ENCODE measurements at places on chromosomes 6 and 20.

- DNase-seq, result no peak
These were observed 174.9 kb upstream of the THBS2 start for GRCh38 chr6:169428532-169428931.

DNA sequence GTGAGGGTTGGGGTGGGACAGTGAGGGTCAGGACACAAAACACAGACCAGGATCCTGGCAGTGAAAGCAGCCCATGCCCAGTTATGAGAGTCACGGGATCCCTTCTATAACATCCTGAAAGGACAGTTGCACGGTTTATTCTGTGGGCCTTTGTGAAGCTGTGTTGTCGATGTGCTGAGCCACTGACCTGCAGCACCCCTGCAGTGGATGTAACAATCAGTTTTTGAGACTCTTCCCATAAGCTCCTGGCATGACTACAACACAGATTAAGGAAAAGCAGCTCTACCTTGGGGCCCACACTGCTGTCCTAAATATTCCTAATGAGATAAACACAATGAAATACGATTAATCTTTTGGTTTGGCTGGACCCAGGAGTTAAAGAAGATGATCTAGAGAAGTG, 3.7 kb downstream of the PYGB start:
- DNase-seq, result no peak

DNA sequence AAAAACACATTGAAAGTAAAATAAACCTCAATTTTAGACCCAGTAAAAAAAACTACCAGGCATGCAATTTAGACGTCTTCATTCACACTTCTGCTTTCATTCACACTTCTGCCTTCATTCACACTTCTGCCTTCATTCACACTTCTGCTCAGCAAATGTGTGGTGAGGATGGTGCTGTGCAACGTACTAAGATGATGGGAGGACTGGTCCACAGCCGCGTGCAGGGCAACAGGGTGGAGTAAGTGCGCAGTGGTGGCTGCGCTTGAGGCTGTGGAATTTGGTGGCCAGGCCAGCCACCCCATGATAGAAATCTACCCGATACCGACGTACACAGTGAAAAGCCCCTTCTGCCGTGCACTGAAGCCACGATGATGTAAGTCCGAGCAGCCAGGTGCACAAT, 114.3 kb upstream of the CD93 start:
- no peak for DNase-seq

DNA sequence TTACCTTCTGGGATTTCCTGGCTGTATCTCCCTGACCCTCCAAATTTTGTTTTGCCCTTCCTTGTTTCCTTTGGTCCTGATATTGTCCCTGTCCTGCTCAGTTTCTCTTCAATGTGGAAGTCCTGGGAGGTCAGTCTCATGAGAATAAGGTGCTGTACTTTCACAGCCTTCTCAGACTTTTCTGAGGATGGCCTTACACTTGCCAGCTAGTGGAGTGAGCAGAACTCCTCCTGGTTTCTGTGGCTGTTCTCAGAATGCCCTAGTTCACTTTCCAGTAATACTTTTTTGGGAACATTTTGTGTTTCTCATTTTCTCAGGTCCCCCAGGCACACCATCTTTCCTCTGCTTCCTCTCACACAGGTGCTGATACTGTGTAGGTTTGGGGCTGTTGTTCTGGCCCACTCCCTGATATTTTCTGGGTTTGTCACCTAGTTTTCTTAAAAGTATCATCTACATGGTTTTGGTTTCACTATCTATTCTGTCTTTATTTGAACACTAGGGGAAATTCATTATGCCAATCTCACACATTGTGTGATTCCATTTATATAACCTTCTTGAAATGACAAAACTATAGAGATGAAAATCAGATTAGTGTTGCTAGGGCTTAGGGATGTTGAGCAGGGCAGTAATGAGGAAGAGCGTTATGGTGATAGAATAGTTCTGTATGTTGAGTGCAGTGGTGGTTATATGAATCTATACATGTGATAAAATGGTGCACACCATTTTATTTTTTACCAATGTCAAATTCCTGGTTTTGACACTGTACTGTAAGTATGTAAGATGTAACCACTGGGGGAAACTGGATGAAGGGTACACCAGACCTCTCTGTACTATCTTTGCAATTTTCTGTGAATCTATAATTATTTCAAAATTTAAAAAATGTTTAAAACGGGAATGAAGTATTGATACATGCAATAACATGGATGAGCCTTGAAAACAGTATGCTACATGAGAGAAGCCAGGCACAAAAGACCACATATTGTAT, 27.2 kb upstream of the BRPF3 start:
- no peak for DNase-seq

DNA sequence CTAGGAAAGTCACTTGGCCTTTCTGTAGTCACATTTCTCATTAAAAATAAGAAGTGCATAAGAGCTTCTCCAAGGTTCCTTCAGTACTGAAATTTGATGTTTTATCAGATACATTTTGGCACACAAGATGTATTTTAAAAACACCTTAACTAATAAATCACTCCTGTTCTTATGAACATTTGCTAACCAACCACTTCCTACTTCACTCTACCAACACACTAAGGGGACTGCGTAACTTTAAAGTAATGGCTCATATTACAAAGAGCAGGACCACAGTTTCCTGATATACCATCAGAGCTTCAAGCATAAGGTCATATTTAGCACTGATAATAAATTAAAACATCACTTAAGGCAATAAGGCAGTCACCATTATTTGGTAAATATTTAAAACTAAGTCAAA, 104.4 kb downstream of the RALGAPA2 start:
- DNase-seq, result no peak

GRCh38 chr6:123849406-123849805, 45.7 kb downstream of the NKAIN2 start:
- no peak for DNase-seq

DNA sequence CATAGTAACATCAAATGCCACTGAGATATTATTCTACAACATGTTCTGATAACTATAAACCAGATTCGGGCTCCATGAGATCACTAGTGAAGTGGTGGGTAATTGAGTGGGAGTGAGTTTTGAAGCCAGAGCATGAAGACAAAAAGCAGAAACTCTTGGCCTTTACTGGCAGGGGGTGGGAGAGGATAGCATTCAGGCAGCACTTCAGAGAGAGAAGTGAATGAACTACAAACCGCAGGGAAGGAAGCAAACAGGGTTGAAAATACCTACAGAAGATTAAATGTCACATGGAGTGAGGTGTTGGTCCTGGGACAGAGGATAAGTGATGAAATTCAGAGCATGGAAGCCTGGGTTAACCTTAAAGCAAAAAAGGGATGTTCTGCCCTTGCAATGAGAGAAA, 250.0 kb downstream of the EPM2A start:
- DNase-seq, result no peak

DNA sequence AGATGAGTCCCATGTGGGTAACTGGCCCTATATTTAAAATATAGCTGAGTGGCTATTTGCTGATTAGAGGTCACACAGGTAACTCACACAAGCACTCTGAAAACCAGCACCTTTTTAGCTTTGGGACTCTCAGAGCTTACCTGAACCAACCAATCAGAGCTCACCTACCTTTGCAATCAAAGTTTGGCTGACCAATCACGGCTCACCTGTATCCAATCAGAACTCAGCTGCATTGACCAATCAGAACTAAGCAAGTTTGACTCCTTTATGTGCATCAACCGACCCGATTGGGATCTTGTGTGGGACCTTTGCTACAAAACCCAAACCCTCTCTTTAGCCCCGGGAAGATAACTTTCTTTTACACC, 106.8 kb upstream of the NXT1 start:
- no peak for DNase-seq

- no peak for DNase-seq
These were observed 770.3 kb upstream of the SLC35B3 start for GRCh38 chr6:9205645-9206044.

DNA sequence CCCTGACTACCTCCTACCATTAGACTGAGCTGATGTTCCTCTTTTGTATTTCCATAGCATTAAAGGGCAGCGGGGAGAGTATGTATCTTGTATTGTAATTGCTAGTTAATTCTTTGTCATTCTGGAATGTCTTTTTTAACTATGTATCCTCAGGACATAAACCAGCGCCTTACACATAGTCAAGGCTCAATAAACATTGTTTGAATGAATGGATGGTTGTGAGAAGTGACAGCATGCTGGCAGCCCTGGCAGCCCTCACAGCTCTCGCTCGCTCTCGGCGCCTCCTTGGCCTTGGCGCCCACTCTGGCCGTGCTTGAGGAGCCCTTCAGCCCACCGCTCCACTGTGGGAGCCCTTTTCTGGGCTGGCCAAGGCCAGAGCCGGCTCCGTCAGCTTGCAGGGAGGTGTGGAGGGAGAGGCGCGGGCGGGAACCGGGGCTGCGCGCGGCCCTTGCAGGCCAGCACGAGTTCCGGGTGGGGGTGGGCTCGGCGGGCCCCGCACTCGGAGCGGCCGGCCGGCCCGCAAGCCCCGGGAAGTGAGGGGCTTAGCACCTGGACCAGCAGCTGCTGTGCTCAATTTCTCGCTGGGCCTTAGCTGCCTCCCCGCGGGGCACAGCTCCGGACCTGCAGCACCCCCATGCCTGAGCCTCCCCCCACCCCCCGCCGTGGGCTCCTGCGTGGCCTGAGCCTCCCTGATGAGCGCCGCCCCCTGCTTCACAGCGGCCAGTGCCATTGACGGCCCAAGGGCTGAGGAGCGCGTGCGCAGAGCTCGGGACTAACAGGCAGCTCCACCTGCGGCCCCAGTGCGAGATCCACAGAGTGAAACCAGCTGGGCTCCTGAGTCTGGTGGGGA, 93.1 kb downstream of the RNF182 start:
- no peak for DNase-seq

DNA sequence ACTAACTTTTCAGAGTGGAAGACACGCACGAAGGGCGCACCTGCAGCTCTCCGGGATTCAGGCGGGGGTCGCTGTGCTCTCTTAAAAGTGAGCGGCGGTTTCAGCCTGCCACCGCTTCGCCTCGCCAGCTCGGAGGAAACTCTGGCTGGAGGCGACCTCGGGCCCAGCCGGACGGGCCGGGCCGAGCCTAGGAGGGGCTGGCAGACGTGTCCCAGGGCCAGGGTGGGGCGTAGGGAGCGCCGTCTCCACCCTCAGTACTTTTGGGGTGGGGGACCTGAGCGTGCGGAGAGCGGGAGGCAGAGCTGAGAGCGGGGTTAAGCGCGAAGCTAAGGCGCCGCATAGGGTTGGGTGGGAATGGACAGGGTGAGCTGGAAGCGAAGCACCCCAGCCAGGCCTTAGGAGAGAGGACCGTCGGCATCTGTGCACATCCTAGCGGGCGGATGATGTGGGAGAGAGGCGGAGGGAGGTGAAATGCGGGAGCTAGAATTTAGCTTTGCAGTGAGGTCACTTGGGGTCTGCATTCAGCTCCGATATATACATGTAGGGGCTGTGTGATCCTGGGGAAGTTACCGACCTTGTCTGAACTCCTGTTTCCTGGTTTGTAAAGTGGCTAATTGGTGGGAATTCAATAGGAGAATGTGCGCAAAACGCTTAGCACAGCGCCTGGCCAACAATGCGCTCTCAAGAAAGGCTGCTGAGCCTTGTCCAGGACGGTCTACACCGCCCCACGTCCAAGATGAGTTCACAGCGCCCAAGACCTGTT, 6.5 kb upstream of the TFAP2A start:
- DNase-seq, result no peak

- DNase-seq, result peak; percentile 8
These were observed 986.3 kb downstream of the TFAP2A start for GRCh38 chr6:9428421-9429172.

DNA sequence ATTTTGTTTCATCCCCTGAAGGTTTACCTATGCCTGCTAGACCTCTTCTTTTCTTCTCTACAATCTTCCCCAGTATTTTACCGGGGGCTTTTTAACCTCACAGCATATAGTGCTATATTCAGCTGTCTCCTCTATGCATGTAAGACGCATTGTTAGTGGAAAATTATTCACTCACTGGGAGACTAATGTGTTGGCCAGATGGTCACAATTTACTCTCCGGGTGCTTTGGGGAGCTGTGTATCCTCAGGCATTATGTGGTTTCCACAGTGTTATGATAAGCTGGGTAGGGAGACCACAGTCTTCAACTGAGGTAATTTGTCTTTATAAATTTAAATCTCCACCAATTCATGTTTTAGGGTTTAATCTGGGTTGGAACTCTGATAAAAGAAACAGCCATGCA, 553.8 kb upstream of the PTCHD4 start:
- DNase-seq, result no peak

DNA sequence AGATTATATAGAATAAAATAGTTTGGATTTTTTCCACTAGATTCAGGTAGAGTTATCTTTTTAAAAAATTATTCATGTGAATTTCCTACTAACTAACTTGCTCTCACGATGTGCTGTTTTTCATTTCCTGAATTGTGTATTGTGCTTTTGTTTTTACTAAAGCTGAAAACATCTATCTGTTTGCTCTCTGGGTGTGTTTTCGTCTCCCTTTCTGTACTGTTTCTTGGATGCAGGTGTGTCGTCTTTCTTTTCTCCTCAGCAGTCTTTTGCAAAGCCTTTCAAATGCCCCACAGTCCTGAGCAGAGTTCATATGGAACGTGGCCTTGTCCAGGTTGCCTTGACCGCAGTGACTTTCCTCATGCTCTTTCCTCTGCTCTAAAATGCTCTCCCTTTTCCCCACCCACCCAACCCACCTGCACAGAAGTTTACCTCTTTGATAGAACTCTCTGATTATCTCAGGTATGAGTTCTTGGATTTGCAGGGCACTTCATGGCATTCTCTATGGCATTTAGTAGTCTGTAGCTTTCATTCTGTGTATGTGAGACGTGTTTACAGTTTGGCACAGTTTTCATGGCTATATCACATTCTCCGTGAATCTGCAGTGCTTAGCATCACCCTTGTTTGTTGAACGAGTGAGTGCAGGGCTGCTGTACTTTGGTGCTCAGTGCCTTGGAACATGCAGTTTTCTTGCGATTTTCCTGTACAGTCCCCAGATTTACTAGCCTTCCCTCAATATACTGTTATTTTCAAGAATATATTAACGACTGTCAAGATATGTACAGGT, 77.1 kb downstream of the FARS2 start:
- DNase-seq, result no peak

- DNase-seq, result no peak
These were observed 218.3 kb downstream of the TBXT start for GRCh38 chr6:165949324-165949723.

- DNase-seq, result no peak
These were observed 14.1 kb downstream of the HUS1B start for GRCh38 chr6:642805-643204.

DNA sequence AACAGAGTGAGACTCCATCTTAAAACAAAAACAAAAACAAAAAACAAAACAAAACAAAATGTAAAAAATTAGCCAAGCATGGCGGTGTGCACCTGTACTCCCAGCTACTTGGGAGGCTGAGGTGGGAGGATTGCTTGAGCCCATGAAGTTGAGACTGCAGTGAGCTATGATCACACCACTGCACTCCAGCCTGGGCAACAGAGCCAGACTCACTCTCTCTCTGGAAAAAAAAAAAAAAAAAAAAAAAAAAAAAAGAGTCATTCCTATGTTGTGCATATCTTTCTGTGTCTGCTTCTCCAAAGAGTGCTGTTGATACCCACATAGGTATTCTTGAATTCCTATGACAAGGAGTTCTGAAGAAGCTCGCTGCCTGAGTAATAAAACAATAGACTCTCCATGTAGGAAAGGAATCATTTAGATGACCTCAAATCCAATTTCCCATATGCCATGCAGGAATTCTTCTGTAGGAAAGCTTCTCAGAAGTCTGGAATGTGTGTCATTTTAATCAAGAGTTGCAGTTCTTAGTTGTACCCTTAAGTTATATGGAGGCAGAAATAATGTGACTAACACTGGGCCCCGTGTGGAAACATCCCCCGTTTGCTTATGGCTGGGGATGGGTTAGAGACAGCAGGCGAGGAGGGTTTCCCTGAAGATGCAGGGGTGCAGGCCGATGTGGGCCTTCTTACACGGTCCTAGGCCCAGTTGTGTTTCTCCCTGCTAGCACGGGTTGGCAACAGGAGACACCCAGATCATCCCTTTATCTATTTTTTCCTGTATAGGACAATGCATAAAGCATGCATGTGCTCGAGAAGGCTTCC, 79.4 kb downstream of the ZDHHC14 start:
- no peak for DNase-seq

- peak; percentile 19 for DNase-seq
These were observed 48.7 kb upstream of the FOXQ1 start for GRCh38 chr6:1263039-1263849.
